Colonic mucosa (tissue), 4 donors: ENCODE measurements at places on chromosomes 7 and 10.
A peak's percentile ranks its signal among the peaks of the same experiment; 100 is the strongest.

DNA sequence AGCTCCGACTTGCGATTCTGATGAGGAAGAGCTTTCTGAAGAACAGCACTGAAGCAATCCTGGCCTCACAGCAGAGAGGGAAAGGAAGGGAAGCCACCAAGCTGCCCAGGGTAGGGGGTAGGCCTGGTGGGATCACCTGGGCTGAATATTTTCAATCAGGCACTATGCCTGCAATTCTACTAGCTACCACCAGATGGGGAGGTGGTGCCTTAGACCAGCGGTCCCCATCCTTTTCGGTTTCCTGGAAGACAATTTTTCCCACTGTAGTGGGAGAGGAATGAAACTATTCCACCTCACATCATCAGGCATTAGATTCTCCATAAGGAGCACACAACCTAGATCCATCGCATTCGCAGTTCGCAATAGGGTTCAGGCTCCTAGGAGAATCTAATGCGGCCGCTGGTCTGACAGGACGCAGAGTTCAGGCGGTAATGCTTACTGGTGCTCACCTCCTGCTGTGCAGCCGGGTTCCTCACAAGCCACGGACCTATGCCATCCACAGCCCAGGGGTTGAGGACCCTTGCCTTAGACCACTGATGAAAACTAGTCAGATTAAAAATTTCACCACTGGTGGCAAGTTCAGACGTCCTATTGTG, 2.7 kb downstream of the LRRC20 start:
- no peak for DNase-seq

- DNase-seq: no peak
Measured at GRCh38 chr10:129548600-129548999, 81.6 kb downstream of the MGMT start.

DNA sequence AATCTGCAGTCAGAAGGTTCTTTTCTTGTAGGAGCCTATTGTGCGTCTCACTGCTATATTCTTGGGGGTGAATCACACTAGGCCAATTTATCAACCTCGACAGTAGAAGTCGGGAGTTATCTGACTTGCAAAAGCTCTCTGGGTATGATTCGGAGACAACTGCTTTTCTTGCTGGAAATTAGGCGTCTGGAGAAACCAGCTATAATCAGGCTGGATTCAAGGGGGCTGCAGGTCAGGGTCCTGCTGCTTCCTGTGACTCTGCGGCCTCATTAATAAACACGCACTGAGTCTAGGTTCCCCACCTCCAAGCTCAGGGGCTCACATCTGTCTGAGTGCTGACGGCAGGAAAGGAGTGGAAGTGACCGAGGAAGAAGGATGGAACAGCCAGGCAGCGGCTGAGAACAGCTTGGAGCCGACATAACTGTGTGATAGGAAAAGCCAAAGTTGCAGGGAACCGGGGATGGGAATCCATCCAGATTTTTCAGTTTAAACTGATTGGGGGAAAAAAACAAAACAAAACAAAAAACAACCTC, 184.6 kb downstream of the FANK1 start:
- DNase-seq: no peak

DNA sequence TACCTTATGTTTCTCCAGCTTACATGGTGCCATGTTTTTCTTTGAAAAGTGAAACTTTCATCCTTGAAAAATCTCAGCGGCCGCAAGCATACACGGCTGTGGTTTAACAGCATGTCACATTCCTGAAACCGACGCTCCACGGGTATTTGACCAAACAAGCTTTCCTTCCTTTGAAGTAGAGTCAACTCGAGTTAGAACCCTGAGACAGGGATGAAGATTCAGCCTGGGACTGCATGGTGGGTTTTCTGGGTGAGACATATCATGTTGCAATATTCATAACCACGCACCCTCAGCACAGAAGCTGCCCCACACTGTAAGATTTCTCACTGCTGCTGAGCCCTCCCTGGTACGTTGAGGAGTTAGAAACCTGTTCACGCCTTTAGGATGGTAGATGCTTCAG, 8.1 kb downstream of the CYP26A1 start:
- DNase-seq: peak; percentile 12

DNA sequence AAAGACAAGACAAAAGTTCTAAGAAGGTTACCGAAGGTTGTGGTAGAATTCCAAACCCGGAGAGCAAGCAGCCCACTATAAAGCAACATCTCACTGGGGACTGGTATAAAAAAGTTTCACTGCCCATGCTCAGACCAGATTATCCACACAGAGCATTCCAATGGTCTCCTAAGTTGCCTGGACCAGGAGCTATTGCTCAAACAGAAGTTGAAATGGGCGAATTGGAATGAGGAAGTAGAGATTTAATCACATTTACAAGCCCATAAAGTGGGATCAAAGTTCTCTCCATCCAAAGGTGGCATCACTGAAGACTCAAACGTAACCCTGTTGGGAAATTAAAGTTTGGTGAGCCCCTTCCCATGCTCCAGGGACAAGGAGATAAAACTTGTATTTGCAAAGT, 19.8 kb downstream of the OR2F1 start:
- peak; percentile 48 for DNase-seq

GRCh38 chr7:19572566-19572965, 136.3 kb downstream of the POLR1F start:
- no peak for DNase-seq

GRCh38 chr7:17532861-17533404, 234.5 kb downstream of the AHR start:
- no peak for DNase-seq

DNA sequence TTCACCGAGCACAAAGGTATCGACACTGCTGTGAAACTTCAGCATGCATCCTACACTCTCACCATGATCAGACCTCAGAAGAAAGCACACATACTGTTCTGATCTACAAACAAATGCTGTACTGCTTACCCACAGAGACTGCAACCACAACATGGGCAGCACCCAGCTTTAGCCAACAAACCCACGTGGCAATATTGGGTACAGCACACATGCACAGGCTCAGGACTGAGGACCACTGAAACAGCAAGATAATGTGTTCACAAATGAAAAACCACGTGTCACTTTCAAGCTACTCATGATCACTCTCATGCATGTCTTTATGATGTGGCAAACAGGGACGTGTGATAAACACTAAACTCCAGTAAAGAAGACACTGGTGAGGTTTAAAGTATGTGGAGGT, 119.3 kb upstream of the PTN start:
- DNase-seq: no peak

DNA sequence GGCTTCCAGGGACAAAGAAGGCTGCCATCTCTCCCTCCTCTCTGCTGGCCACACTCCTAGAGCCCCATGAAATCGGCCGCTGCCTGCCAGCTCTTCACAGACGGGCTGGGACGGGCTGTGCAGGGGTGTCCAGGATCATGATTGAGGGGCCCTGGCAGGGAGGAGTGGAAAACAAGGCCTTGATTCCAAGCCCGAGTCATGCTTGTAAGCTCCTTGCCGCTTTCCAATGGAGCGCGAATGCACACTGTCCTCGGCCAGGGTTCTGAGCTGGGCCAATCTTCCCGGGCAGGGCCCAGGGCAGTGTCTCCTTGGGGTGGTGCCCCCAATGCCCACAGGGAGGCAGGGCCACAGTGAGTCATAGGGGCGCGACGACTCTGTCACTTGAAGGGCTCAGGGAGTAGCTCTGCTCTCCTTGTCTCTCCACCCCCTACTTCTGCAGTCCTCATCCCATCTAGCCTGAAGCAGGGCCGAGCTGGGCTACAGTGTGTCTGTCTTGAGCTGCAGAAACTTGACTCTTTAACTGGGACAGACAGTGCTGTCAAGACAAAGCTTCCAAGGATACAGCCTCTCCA, 186.2 kb upstream of the SVIL start:
- no peak for DNase-seq

- DNase-seq: peak; percentile 34
Measured at GRCh38 chr10:19788075-19788686, 28.1 kb upstream of the PLXDC2 start.

DNA sequence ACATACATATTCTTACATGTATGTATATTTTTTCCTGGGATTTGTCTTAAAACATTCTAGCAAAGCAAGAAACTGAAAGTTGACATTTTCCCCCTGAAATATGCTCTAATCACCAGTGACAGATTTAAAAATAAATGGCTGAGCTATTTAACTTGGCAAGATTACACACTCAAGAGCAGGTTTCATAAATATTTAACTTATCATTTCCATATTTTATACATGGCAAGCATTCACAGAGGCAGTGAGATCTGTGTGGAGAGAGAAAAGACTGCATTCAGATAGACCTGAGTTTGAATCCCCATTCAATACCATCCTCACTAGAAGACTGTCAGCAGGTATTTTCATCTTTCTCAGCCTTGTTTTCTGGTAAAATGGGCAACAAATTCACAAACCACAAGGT, 1043.0 kb downstream of the NRG3 start:
- DNase-seq: no peak

GRCh38 chr10:121002586-121003205, 151.5 kb downstream of the WDR11 start:
- peak; percentile 64 for DNase-seq

GRCh38 chr7:50953303-50953702, 170.6 kb upstream of the GRB10 start:
- no peak for DNase-seq

- no peak for DNase-seq
Measured at GRCh38 chr7:138407792-138408191, 52.3 kb upstream of the TRIM24 start.

- no peak for DNase-seq
Measured at GRCh38 chr10:11250304-11250703, 232.6 kb downstream of the CELF2 start.

DNA sequence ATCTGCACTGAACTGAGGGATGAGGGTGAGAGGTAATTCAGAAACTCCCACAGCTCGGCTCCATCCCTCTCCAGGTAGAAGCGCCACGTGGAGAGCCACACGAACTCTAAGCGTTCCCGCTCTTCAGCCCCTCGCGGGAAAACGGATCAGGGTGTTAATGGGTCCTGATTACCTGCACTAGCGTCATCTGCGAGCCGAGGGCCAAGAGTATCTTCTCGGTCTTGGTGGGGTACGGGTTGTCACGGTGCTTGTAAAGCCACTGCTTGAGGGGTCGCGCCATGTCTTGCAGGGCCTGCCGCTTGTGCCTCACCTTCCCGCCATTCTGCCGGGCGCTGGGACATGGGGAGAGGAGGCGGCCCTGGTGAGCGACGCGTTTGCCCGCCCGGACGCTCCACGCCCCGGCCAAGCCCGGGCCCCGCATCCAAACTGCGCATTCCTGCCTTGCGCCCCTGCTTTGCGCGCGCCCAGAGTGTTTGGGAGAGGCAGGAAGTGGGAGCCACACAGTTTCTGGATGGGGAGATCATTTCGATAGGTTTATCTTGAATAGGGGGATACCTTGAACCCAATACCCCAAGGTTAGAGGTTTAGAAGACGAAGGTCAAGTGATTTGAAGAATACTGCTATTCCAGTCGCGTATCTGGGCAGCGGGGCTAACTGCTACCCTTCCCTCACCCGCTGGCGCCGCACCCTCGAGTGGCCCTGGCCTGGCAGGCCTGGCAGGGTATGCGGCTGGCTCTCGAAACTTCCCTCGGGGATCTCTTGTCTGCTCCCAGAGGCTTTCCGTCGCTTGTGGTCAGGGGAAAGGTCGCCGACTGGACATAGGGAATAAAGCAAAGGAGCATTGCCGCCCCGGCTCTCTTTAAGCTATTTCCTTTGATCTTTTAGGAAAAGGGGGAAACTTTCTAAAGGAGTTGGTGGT, 4.2 kb downstream of the MKX start:
- DNase-seq: no peak

- no peak for DNase-seq
Measured at GRCh38 chr7:108037741-108038140, 34.8 kb upstream of the LAMB1 start.

- no peak for DNase-seq
Measured at GRCh38 chr7:157633465-157634185, 296.8 kb downstream of the DNAJB6 start.

- no peak for DNase-seq
Measured at GRCh38 chr7:11615174-11615573, 216.8 kb downstream of the THSD7A start.

DNA sequence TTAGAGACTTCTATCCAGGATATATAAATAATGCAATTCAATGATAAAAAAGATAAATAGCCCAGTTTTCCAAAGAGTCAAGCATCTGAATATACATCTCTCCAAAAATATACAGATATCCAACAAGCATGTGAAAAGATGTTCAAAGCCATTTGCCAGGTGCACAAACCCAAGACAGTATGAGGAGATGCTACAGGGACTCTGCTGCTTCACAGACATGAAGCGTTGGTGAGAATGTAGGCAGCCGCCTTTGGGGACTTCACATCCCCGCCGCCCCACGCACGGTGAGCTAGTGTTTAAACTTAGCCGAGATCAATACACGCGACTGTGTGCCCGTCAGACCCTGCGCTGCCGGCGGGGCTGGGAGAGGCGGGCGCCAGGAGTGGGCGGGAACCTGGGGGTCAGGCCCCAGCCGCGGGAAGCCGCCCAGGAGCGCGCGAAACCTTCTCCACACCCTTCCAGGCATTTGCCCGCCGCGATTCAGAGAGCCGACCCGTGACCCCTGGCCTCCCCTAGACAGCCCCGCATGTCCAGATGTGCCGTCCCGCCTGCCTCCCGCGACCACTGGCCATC, 927 bp upstream of the ALOX5 start:
- DNase-seq: no peak

DNA sequence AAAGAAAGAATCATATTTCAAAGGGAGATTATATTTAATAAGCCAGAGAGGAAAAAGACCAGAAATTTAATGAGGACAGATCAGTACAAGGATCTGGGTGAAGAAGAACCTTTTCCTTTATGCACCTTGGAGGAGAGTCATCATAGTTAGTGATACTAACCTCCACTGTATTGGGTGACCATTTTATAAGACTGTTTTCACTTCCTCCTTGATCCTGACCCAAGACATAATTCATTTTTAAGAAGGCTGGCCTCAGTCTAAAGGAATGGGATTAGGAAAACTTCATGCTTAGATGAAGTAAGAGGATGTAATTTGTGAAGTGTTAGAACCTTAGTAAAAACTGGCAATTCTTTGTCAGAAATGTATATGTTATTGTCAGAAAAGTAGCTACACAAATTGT, 68.6 kb downstream of the ADAM22 start:
- no peak for DNase-seq

GRCh38 chr7:100120733-100121036, 1.3 kb downstream of the CNPY4 start:
- DNase-seq: no peak

DNA sequence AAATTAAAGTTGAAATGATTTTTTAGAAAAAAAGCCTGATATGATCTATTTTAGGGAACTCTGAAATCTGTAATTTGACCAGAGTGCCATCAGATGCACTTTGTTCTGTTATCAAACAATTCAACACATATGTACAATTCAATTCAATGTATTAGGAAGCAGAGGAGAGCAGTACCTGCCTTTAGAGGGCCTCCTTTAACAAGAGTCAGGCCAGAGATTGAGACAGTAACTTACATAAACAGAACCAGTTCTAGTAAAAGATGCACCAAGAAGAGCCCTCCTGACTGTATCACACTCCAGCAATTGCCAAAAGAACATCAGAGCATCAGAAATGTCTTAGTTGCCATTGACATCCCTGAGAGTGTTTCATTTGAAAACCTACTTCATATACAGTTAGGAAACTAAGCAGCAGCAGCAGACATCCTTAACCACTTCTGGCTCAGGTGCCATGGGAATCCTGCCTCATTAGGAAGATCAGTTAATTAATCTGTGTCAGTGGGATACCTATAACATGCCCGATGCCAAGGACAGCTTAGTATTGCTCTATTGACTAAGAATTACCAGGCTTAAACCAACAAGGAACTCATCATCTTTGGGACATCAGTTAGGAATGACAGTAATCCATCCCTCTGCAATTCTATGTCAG, 1222.6 kb upstream of the LRRN3 start:
- no peak for DNase-seq

- no peak for DNase-seq
Measured at GRCh38 chr10:99983280-99983988, 26.3 kb downstream of the DNMBP start.

- DNase-seq: no peak
Measured at GRCh38 chr10:113825791-113826190, 28.1 kb downstream of the DCLRE1A start.
